Stimulated activated CD8-positive, alpha-beta memory T cell treated with anti-CD3 and anti-CD28 coated beads, Interleukin-7, amount 100 ng/mL, for 24 hours (primary cell): ENCODE measurements at places on chromosomes 4 and X.

DNA sequence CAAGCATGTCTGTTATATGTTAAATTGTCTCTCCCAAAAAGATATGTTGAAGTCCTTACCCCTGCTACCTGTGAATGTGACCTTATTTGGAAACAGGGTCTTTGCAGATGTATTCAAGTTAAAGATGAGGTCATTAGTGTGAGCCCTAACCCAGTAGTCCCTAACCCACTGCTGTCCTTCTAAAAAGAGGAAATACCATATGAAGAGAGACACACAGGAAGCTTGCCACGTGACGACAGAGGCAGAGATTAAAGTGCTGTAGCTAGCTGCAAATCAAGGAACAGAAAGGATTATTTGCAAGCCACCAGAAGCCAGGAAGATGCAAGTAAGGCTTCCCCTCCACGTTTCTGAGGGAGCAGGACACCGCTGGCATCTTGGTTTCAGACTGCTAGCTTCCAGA lies 150.1 kb downstream of the HNRNPD start:
- DNase-seq = no peak

DNA sequence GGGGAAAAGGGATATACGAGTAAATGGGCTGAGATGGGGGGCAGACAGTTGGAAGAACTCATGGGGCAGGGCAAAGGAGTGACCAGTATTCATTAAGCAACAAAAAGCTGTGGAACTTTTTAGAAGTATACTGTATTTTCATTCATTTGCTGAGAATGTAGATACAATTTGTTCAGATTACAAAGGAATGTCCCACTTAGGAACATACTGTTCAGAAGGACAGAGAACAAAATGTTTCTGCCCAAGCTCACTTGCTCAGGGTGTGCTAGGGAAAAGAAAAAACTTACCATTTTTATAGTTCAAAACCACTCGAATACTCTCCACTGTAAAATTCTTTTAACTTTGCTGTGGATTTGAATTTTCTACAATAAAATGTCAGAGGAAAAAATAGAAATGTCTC lies 135.2 kb upstream of the AFF2 start:
- no peak for DNase-seq

DNA sequence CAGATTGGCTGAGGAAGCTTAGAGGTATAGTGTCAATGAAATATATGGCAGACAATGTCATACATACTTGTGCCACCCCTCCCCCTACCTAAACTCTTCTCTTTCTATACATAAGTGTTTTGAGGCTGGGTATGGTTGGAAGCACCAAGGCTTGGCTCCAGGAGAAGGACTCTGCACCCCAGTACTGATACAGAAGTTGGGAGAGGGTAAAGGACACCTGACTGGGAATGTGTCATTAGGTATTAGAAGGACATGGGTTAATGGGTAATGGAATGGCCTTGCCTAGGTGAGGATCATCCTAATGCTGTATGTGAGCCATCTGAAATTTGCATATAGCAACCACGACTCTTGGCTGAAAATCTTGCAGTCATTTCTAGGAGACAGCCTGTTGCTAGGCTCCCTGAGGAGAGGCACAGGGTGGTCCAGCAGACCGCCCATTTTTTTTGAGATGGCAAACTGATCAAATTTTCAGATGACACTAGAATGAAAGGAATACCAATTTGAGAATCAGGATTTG lies 26.8 kb upstream of the AP1S2 start:
- no peak for DNase-seq

- DNase-seq = no peak
These were observed 579.2 kb downstream of the BCOR start for GRCh38 chrX:39518476-39519029.

- no peak for DNase-seq
These were observed 423.3 kb downstream of the CENPC start for GRCh38 chr4:67122029-67122428.

- DNase-seq = peak; percentile 15
These were observed 76.1 kb downstream of the HMGB2 start for GRCh38 chr4:173257732-173258717.

- DNase-seq = no peak
These were observed 325.2 kb downstream of the MAPK10 start for GRCh38 chr4:86034616-86035015.

DNA sequence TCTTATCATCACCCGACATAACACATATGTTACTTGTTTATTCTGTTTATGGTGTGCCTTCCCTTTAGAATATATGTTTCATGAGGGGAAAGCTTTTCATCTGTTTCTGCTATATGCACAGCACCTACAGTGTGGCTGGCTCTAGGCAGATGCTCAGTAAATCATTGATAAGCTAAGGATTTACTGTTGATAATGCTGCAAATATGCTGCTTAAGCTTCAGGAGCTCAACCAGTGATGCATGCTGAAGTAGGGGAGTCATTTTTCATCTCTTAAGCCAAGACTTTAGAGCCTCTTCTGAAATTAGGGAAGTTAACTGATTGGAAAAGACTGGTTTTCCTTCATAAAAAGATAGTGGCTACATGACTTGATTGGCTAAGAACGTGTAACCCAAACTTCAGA lies 16.4 kb downstream of the FAT4 start:
- DNase-seq = no peak
